ENCODE measurements at places on chromosomes 2 and 18.

DNA sequence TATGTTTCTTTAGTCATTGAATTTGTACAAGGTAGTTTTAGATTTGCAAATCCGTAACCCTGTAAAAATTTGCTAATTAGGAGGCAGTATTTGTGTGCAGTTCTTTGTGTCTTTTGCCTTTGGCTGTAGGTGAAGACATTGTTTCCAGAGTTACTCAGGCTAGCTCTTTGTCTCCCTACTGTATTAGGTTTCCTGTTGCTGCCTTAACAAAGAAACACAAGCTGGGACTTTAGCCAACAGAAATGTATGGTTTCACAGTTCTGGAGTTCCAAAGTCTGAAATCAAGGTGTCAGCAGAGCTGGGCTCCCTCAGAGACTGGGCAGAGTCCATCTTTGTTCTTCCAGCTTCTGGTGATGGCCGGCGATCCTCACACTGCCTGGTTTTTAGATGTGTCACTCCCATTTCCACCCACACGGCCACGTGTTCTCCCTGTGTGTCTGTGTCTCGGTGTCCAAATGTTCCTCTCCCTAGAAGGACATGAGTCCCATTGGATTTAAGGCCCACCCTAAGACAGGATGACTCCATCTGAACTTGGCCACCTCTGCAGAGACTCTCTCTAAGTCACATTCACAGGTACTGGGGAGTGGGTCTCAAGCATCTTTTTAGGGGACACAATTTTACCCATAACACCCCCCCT, 309.7 kb downstream of the GALR1 start:
- no peak for DNase-seq

- no peak for DNase-seq
These were observed 3.7 kb upstream of the MTCL1 start for GRCh38 chr18:8701546-8702118.

DNA sequence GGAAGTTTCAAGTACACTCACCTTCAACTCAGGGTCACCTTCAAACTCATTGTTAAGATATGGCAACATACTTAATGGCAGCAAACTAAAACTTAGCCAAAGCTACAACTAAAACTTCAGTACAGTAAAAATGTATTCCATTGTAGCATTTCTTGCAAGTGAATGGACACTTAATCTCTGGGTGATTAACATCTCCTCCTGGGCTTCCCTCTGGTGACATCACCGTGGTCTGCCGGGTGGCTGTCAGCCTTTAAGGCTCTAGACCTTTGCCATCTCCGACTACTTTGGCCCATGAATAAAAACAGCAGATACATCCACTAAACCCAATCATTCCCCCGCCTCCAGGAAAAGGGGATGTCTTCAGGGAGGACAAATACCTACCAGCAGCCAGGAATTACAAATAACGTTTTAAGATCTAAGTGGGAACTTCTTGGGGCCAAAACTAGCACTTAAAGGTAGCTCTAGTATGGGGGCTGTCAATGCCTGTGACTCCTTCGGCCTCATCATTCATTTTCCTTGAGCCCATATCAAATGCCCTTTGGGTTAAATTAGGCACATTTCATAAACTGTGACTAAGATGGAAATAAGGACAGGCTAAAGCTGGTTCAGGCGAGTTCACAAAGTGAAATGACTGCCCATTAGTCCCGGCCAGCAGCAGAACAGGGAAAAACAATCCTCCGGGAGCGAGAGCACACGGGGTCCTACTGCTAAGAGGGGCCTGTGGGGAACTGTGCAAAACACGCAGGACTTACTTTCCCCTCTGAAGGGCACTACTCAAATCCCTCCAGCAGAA, 1.1 kb downstream of the TFCP2L1 start:
- no peak for DNase-seq

GRCh38 chr18:2914185-2914880, 67.5 kb downstream of the EMILIN2 start:
- DNase-seq = no peak

DNA sequence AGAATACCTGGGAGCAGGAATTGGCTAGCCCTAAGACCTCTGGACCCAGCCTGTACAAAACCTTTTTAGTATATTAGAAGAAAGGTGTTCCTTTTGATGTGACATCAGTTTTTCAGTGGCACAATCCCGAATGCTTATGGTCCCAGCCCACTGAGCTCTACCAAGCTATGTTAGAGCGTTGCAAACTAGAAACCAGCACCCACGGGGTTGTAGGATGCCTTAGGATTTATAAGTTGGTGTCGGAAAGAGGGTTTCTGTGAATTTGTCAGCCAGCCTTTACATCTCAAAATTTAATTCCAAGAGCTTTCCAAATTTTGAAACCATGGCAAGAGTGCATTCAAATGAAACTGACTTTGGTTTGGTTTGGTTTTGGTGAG, 499 bp upstream of the LMAN1 start:
- DNase-seq = no peak

GRCh38 chr2:39094717-39095363, 26.0 kb downstream of the SOS1 start:
- DNase-seq = no peak

GRCh38 chr18:33404244-33404873, 36.2 kb downstream of the CCDC178 start:
- no peak for DNase-seq

GRCh38 chr2:15912203-15912602, 28.1 kb upstream of the MYCN start:
- no peak for DNase-seq

- no peak for DNase-seq
These were observed 45.8 kb upstream of the OTOF start for GRCh38 chr2:26523750-26524149.

DNA sequence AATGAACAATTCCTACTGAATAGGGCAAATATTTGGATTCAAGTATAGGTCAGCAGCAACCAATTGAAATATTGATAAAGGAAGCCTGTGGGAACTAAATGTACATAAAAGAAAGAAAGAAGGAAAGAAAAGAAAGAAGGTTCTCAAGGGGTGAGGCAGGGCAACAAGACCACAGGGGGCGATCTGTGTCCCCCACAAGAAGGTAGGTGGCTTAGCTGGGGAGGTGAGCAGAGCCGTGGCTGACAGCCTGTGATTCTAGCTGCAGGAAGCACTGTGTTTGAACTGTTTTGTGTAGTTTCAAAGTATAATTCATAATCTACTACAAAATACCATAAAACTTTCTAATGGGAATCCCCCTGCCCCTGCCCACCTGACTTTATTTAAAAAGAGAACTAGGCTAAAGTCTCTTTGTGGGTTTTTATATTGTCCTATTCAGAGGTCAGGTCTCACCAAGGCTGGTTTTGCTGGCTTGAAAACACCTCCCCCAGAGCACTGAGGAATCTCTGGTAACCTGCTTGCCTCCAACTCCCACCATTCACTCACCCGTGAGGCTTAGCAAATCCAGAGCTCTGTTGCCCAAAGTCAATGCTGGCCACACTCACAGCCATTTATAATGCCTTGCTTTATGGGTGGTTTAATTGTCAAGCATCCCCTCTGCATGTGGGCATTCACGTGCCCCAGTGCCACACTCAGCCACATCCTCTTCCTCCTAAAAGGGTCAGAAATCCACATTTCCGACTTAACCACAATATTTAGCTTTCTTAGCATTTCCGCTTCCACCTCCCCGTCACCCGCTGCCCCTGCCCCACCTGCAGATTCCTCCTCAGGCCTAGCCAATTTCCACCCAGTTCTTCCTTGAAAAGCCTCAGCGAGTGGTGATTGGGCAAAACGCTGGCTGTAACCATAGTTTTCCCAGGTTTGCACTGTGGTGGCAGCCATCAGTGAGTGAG, 36.4 kb upstream of the LMAN1 start:
- no peak for DNase-seq

GRCh38 chr2:109436610-109437225, 177.0 kb downstream of the SEPTIN10 start:
- DNase-seq = no peak

- no peak for DNase-seq
These were observed 7.9 kb downstream of the ALPP start for GRCh38 chr2:232386490-232386739.

DNA sequence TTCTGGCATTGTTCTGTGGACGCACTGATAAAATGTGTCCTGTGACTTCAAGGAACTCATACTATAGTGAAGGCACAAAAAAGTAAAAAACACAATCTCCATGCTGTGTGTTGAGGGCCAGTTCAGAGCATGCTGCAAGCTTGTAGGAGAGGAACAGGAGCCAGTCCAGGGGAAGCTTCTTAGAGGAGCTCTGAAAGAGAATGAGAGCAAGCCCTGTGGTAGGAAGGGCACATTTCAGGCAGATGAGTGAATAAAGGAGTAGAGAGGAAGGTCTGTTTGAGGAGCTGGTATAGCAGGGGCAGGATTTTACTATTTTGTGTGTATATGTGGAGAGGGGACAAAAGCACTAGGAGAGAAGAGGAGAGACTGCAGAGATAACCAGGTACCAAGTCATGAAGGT, 478.3 kb downstream of the ZEB2 start:
- no peak for DNase-seq

GRCh38 chr18:26458526-26459232, 89.7 kb downstream of the KCTD1 start:
- DNase-seq = no peak

DNA sequence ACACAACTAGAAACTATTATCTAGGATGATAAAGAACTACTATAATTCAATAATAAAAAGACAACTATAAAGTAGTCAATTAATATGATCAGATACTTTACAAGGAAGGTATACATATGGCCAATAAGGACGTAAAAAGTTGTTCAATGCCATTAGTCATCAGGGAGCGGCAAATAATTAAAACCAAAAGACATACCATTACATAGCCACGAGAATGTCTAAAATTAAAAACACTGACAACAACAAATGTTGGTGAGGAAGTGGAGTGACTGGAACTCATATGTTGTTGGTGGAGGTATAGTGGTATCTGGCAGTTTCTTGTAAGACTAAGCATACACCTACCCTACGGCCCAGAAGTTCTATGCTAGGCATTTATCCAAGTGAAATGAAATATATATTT, 152.4 kb downstream of the MTCL1 start:
- DNase-seq = no peak

- no peak for DNase-seq
These were observed 734.8 kb upstream of the REG3G start for GRCh38 chr2:78290581-78291214.

GRCh38 chr2:60961457-60961856, 56.1 kb upstream of the PEX13 start:
- no peak for DNase-seq

Data from activated CD8-positive, alpha-beta memory T cell treated with anti-CD3 and anti-CD28 coated beads for 1 hour (primary cell).